ENCODE measurements at places on chromosomes 1 and 21.

- no peak for DNase-seq
These were observed 114.1 kb downstream of the LHX4 start for GRCh38 chr1:180343921-180344769.

DNA sequence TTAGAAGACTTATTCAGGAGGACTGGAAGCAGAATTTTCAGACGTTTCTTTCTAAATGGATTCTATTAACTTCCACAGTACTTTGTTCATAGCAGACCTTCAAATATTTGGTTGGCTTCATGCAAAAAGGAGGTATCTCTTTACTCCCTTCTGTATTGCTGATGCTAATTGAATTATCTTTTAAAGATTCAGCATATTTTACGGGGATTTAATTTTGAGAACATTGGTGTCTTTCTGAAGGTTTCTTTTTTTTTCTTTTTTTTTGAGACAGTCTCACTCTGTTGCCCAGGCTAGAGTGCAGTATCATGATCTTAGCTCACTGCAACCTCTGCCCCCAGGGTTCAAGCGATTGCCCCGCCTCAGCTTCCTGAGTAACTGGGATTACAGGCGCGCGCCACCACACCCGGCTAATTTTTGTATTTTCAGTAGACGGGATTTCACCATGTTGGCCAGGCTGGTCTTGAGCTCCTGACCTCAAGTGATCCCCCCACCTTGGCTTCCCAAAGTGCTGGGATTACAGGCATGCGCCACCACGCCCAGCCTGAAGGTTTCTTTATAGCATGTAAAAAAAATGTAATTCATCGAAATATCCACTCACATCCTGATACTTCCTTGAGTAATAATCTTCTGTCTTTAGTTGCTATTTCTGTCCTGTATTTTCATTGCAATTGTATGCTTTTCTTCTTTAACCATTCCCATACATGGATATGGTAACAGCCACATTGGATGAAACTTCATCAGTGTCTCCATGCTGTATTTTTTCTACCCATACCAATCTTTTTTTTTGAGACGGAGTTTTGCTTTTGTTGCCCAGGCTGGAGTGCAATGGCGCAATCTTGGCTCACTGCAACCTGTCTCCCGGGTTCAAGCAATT lies 14.5 kb downstream of the CNST start:
- no peak for DNase-seq

DNA sequence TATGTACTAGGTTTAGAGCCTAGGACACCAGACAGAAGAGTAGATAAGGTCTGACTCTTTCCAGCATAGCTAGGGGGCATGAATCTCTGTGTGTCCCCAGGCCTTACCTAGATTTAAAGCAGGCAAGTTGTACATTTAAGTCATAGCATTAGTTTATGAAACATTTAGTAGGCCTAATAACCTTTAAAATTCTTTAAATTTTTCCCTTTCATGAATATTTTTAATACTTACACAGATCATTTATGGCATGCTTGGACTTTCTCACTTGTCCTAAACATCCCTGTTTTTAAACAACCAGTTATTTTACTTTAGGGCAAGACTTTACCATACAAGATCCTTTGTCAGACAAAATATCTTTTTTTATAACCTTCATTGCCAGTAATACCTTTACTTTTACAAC lies 258.4 kb upstream of the ZRANB2 start:
- DNase-seq = no peak

DNA sequence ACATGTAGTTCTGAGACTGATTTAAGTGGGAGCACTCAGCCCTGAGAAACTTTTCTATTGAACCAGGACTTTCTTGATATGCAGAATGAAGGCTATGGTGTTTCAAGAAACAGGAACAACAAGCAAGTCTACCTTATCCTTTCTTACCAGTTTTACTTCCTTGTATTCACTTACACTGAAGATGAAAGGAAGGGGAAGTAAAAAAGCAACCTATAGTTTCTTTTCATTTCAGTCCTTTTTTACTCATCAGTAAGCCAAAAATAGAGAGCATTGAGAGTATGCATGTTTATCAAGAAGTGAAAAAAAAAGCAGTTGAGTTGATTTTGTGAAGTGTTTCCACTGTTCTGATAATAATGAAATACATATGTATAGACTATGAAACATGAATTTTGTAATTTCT lies 1010.3 kb downstream of the AMY1C start:
- DNase-seq = no peak

GRCh38 chr1:205150651-205151428 lies 29.1 kb upstream of the RBBP5 start:
- DNase-seq = no peak

- peak; percentile 40 for DNase-seq
These were observed 8.0 kb downstream of the FAAH start for GRCh38 chr1:46401964-46402626.

DNA sequence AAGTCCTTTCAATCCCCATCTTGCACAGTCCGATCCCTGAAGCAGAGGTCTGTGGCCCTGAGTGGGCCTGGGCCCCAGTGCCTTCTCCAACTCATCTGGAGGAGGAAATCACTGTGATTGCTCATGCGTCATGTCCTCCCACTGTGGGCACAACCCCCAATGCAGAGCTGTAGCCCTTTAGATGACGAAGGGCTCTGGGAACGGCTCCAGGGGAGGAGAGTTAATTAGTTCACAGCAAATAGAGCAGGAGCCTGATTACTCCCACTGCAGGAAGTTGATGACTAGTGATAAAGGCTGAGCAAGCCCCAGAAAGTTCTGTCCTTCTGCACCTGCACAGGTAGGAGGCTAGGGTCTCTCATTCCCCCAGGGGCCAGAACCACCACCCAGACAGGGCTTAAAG lies 111.5 kb downstream of the CCDC185 start:
- no peak for DNase-seq

GRCh38 chr1:36590771-36591170 lies 108.1 kb upstream of the CSF3R start:
- DNase-seq = no peak

- DNase-seq = no peak
These were observed 1.7 kb downstream of the ZC3H12A start for GRCh38 chr1:37476087-37476452.

- no peak for DNase-seq
These were observed 142.5 kb downstream of the TIAM1 start for GRCh38 chr21:31201548-31201947.

DNA sequence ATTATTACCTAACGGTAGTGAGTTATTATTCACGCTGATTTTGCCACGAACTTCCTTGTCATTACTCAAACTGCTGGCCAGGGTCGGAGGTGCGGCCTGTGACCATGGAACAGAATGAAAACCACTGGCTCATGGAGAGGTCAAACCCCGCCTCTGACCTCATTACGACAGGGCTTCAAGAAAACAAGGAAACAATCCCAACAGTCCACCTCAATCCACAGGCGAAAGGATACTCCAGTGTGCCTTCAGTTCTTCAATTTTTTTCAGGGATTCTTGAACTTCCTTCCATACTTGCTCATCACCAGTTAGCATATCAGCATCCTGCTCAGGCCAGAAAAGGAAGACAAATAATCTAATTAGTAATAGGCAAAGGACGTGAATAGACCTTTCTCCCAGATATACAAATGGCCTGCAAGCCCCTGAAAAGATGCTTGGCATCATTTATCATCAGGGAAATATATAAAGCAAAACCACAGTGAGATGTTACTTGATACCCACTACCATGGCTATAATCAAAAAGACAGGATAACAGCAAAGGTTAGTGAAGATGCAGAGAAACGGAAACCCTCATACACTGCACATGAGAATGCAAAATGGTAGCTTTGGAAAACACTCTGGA lies 643.4 kb downstream of the SMYD3 start:
- DNase-seq = no peak

- DNase-seq = peak; percentile 50
These were observed 12.7 kb downstream of the INSL5 start for GRCh38 chr1:66788231-66788939.

DNA sequence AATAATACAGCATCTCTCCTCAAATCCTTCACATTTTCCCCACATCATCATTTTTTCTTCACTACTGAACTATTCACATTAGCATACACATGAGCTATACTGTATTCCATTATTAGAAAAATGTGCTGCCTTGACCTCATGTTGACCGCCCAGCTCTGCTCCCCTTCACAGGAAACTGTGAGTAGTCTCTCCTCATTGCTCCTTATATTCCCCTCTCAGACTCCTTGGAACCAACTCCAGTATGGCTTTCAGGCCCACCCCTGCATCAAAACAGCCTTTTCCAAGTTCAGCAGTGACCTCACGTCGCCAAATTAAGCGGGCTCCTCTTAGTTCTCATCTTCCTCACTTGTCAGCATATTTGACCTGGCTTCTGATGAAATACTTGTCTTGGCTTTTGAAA lies 59.2 kb upstream of the SPAG17 start:
- DNase-seq = no peak

GRCh38 chr1:22108339-22109105 lies 34.4 kb downstream of the WNT4 start:
- no peak for DNase-seq
